ENCODE measurements at places on chromosomes 12 and 14.

DNA sequence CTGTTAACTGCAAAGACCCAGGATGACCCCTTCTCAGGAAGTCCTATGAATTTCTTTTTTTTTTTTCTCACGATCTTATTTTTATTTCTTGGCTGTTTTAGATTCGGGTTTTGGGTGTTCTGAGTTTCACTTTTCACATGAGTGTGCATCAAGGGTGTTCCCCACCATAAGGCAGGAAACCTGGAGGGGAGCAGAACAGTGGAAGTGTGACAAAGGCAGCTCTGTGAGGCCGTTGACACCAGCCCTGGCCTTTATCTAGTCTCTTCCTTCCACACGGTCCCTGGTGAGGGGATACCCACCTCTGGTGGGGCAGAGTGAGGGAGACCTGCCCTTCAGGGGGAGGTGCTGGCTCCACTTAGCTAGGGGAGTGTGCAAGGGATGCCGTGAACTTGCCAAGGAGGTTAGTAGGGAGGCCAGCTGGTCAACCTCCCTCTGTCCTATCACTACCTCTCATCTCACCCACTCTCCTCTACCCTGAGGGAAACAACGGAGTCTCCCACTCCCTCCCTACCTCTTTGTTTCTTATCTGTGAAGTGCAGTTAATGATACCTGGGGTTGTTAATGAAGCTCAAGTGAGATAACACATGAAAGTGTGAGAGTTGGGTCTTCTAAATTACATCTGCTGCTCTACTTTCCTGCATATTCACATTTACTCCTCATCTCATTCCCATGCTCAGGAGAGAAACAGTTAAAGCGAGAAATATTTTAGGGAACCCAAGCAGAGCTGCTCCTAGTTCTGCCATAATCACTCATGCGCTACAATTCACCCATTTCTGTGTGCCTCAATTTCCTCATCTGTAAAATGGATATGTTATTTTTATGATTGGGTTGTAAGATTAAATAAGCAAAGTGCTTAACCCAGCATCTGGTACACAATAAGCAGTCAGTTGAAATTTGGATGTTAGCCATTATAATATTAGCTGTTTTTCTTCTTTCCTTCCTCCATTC lies 4.4 kb upstream of the GALNT6 start:
- no peak for DNase-seq

DNA sequence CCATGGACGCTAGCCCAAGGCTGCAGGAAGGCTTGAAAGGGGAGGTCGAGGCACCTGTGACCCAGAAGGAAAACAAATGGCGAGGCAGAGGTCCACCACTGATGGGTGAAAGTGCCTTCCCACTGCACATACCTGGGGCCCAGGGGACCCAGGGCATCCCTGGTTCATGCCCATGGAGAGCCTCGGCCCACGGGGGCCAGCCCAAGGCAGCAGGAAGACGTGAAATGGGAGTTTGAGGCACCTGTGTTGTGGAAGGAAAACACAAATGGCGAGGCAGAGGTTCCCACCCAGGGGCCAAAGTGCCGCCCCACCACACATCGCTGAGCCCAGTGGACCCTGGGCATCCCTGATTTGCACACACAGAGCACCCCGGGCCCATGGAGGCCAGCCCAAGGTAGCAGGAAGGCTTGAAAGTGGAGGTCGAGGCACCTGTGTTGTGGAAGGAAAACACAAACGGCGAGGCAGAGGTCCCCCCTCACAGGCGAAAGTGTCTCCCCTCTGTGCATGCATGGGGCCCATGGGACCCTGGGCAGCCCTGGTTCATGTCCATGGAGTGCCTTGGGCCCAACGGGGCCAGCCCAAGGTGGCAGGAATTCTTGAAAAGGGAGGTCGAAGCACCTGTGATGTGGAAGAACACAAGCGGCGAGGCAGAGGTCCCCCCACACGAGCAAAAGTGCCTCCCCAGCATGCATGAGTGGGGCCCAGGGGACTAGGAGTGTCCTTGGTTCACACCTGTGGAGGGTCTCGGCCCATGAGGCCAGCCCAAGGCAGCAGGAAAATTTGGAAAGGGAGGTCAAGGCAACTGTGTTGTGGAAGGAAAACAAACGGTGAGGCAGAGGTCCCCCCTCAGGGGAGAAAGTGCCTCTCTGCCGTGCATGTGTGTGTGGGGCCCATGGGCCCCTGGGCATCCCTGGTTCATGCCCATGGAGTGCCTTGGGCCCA lies 383.3 kb downstream of the ALG10 start:
- DNase-seq, result peak; percentile 4

DNA sequence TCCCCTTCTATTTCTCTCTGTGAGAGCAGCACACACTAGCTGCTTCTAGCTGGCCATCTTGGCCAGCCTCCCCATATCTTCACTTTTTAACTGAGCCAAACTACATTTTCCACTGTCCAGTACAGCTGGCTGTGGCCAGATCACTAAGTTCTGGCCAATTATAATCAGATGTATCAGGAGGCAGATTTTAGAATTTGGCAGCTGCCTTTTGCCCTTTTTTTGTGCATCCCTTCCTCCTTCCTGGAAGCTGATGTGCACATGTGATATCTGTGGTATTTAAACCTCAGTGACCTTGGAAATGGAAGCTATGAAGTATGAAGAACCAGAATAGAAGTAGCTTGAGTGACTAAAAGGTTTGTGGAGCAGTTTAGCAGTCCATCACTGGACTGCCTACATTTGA lies 49.8 kb upstream of the ANO6 start:
- DNase-seq, result peak; percentile 41

GRCh38 chr12:114895827-114896226 lies 211.9 kb upstream of the TBX3 start:
- DNase-seq, result peak; percentile 35

GRCh38 chr14:101849125-101849524 lies 87.6 kb downstream of the PPP2R5C start:
- no peak for DNase-seq

DNA sequence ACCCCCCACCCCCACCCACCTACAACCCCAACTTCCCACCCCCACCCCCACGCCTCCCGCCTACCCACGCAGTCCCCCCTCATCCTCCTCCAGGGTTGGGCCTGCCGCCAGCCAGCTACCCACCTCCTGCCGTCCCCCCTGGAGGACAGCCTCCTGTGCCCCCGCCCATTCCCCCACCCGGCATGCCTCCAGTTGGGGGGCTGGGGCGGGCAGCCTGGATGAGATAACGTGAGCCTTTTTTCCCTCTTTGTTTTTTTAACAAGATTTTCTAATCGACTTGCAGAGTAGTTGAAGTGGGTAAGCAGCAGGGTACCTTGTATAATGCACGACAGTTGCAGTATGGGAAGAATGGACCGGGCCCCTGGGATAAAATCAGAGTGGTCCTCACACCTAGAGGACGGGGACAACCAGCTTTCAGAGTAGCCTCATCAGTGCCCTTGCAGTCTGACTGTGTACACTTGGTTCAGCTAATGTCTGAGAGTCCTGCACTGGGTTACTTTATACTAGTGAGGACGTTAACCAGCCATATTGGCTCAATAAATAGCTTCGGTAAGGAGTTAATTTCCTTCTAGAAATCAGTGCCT lies 29.4 kb downstream of the CCNK start:
- DNase-seq, result no peak

DNA sequence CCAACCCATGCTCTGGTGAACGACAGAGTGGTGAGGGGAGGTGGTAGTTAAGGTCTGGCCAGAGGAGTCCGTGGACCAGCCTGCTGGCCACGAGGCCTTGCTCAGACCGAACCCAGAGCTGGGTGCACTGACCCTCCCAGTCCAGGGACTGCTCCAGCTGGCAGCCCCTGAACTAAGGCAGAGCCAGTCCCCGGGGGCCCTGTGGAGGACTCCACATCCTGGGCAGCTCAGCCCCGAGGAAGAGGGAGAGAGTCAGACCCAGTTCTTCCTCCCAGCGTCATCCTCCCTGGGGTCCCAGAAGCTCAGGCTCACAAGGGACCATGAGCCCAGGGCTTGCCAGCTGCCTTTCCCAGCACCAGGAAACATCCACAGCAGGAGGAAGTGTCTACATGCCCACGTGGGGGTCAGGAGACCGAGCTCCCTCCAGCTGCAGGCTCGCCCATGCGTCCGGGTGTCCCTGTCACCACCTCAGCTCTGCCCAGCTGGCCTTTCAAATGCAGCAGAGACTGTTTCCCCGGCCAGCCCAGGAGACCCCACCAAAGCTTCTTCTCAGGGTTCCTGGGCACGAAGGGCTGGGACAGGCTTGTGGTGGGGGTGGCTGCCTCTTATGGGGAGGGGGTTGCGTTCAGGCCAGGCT lies 194.4 kb downstream of the KIF26A start:
- no peak for DNase-seq

- no peak for DNase-seq
Measured at GRCh38 chr14:60303745-60304144, 54.7 kb downstream of the PPM1A start.

GRCh38 chr12:130342842-130343241 lies 5.2 kb downstream of the PIWIL1 start:
- DNase-seq, result no peak

DNA sequence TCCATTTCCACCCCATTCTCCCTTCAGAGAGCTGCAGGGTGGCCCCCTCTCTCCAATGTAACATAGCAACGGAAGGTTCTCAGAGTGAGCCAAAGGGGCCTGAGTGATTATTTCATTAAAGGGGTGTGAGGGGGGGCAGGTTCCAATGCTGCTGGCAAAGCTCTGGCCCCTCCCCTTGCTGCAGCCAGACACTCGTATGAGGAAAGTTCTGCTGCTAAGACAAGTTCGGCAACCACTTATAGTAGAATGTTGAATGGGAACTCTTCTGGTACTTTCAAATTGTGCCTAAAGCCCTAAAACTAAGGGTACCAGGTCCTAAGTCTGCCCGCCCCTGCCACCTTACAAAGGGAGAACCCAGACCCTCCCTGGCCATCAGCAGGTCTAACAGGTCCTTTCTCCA lies 49.8 kb downstream of the PLEKHG3 start:
- no peak for DNase-seq
